ENCODE measurements at places on chromosomes 6 and 20.

DNA sequence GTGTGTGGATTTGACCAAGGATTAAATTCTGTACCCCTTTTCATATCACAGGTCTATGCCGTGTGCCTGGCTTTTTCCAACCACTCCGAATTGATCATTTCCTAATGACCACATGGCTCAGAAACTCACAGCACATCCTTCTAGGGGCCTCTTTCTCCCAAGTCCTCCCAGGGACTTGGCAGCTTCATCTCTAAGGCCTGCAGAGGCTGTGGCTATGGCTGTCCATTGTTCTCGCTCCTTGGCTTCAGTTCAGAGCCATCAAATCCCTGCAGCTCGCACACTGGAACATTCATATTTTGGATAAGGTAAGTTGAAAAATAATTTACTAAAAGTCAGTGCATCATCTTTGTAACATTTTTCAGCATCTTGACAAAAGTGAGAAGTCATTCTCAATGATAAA is 497.2 kb upstream of the CDH4 start:
- DNase-seq, result no peak

DNA sequence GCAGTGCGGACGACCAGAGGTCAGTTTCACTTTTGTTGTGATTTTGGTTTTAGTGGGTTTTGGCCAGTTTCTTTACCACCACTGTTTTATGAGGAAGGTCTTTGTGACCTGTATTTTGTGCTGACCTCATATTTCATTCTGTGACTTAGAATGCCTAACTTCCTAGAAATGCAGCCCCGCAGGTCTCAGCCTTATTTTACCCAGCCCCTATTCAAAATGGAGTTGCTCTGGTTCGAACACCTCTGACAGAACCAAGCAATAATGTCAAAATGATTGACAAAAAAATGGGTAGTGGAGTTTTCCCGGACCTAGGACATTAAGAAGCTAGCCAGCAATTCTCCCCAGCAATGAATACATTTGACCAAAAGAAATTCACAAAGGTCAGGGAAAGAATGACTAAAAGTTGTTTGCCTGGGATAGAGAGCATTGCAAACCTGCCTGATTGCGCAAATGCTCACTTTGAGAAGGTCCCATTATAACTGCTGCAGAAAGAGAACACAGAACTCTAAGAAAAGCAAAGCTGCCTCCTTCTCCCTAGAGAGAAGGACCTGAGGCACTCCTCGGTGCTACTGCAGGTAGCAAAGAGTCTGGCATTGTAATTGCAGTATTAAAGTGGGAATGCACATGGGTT is 288.8 kb downstream of the ADGB start:
- DNase-seq, result no peak

GRCh38 chr6:170111141-170111664 is 179.7 kb downstream of the DLL1 start:
- DNase-seq, result no peak

GRCh38 chr20:57476641-57477461 is 48.1 kb downstream of the CTCFL start:
- DNase-seq, result no peak

- DNase-seq, result no peak
These were observed 117.3 kb downstream of the B3GAT2 start for GRCh38 chr6:70839286-70840266.

DNA sequence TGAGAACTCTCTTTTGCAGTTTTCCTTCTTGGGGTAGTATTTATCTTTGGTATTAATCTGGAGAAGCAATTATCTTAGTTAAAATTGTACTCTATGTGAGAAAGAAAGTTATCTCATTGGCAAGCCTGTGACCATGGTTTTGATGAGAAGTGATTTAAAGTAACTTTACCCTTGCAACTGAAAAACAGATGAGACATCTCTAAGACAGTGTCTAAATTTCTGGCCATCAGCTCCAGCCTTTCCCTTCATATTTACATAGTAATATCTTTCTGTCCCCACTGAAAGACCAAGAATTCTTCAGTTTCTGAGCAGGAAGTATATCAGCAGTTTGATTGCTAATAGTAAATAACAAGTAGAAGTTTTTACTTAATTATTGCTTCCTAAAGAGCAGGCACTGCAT is 386.1 kb upstream of the SYNCRIP start:
- no peak for DNase-seq

DNA sequence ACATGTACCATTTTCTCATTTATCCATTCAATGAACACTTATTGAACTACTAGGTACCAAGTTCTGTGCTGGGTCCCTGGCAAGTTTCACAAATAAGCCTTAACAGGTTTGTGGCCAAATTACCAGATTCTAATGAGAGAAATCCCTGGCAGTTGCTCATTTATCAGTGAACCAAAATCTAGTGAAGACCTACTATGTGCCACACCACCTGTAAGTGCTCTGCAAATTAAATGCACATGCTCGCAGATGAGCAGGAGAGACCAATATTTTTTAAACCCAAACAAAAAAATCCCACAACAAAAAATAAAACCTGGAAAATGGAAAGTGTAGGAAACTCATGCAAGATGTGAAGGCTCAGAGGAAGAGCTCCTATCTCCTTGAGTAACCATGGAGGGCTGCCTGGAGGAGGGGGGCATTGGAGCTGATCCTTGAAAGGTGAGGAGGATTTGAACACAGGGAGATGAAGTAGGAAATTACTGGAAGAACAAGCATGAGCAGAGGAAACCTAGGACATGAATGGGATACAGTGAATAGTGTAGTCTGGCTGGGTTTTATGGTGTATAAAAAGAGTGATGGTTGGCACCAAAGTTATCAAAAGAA is 48.9 kb downstream of the CDH22 start:
- DNase-seq, result no peak

DNA sequence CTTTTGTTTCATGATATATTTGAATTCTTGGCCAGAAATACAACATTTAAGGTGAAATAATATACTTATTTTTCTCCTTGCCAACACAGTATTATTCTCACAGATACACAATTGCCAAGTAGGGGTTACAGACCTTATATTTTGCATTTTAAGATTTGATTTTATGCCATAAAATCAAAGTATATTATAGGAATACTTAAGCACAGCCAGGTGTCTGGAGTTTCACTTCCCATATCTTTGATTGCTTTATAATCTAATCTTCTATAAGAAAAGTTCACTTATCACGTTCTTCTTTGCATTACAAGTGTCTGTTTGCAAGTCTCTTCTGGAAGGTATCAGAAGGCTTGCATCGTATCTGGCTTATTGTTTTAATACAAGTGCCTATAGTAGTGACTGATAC is 327.7 kb upstream of the MANEA start:
- no peak for DNase-seq

DNA sequence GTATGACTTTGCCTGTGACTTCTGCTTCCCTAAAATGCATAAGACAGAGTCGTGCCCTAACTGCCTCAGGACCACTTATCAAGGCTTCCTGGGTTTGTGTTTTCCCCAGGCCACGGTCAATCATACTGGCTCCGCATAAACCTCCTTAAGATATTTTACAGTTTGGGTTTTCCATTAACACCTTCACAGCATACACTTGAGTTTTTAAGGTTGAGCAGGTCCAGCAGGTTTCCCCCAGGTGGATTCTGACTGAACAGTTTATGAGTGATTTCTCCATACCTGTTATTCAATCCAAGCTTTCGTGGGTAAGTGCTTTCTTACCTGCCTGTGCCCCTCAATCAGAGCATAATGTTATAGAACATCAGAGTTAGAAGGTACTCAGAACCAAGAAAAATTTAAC is 39.3 kb downstream of the NINL start:
- no peak for DNase-seq

- no peak for DNase-seq
These were observed 27.2 kb downstream of the FYN start for GRCh38 chr6:111846066-111846465.

DNA sequence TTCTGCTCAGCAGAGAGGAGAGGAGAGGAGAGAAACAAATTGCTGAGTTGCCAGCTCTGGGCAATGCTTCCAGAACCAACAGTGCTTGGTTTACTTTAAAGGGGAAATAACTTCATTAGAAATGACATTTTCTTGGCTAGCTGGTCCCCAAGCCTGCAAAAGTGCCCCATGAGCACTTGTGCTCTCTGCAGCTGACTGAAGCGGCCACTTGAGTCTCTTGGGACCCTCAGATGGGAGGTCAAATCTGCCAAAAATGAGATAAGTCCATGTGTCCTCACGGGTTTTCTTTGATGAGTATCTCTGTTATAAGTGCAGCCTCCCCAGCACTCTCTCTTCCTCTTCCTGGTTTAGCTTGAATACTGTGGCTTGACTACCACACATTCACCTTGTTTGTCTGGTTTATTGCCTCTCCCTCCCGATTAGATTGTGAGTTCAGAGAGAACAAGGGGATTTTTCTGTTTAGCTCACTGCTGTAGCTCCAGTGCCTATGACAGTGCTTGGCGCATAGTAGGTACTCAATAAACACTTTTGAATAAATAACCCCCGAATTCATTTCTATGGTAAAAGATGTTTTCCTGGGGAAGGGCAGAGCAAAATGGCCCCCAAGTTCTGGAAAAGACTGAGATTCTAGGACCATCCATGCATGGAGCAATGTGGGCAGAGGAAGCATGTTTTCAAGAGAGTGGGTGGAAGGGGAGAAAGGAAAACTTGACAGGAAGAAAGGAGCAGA is 7.0 kb upstream of the RIN2 start:
- no peak for DNase-seq

GRCh38 chr20:60292001-60292520 is 333.8 kb downstream of the CDH26 start:
- DNase-seq, result no peak

- DNase-seq, result no peak
These were observed 65.2 kb downstream of the GTF2H5 start for GRCh38 chr6:158233214-158233795.

DNA sequence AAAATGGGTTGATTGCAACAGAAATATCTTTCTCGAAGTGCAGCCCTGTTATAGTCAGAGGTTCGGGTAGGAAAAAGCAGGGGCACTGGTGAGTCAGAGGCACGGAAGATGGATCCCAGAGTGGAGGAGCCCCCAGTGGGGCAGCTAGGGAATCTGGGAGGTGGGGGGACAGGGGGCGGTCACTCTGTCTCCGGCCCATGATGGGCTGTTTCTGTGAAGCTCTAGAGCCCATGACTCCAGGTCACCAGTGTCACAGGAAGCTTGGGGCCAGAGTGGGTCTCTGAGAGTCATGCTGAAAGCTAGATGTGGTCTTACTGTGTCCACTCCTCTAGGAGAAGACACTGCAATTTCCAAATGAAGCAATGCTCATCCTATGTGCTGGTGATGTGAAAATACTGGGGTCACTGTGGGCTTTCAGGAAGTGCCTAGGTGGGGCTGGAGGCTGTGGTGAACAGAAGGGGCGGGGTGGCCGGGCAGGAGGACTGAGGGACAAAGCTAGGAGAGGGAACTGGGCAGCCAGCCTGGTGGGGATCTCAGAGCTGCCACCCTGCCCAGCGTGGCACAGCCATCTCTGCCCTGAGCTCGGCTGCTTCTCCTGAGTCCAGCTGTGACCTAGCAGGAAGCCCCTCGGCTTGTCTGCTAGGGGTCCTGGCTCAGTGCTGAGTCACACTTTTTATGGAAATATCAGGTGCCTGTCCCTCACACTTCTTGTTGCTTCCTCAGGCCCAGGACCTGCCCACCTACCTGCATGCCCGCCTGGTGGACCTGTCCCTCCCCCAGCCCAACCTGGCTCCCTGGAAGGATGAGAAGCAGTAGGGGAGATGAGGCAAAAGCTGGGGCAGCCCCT is 54.2 kb downstream of the IRF4 start:
- DNase-seq, result no peak

DNA sequence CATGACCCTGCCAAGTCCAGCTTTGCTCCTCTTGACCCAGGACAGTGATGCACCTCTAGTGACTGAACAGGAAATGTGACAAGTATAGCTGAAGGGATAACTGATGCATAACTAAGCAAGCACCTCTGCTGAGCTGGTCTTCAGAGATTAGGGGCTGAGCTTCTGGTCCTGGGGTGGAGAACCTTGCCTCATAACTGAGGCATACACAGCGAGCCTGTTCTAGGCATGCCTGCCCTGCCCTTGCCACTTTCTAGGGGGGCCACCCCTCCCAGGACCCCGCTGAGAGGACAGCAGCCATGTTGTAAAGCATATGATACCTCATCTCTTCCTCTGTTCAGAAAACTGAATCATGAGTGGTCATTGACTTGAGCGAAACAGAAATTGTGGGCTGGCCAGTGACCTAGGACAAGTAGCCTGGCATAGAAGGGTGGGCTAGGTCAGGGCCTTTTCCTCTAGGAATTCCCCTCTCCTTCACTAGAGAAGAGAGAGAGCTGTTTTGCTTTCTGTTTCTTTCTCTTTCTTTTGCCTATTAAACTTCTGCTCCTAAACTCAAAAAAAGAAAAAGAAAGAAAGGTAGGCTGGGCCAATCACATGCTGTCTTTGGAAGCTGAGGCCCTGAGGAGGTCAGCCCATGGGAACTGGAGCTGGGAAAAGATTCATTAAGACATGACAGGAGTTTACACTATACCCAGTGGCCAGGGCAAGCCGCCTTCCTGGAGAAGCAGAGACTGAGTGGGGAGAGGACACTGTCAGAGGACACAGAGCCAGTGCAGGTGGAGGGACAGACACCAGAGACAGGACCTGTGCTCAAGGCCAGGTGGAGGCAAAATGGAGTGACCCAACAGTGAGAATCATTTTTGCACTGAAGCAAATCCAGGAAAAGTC is 23.1 kb downstream of the ALDH5A1 start:
- DNase-seq, result no peak

DNA sequence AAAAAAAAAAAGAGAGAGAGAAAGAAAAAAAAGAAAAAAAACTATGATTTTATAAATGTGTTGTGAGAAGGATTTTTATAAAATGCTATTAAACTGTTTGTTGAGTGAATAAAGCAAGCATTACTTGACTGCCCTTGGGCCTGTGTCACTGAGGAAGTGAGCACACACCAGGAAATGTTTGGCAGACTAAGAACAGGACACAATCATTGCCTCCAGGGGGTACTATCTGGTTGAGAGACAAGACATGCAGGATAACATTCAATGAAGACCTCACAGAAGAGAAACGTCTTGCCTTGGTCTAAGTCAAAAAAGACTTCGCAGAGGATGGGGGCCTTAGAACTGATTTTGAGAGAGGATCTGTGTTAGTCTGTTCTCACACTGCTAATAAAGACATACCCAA is 40.6 kb downstream of the MTFR2 start:
- DNase-seq, result no peak

DNA sequence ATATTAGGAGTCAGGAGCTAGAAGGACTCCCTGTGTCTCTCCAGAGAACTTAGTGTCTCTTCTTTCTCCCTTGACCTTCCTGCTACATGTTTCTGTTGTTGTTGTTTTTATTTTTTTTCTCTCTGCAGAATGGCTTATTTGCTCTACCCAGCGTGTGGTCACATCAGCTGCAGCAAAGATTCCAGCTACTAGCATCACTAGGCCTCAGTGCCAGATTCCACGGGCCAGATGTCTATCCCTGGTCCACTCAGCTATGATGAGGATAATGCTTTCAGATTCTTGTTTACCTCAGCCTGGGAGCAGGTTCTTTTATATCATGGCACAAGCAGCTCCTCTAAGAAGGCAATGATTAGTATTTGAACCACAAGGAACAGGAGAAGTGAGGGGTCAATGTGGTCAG is 110.0 kb downstream of the PLCB1 start:
- no peak for DNase-seq

DNA sequence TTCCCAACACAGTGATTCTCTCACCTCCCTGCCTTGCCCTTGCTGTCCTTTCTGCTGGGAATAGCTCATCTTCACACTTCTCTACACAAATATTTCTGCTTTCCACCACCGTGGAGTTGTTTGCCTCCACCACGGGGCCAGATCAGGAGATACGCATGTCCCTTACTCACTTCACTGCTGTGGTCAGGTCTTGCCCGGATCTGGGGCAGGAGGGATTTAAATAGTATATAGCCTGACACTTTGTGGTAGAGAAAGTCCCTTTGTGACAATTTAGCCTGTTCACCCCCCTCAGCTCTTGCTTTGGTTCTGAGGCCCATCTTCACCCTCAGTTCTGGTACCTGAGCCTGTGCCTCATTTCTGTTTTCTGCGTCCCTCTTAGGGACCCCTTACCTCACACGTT is 92.6 kb upstream of the PREP start:
- no peak for DNase-seq
